ENCODE measurements at places on chromosomes 5 and 9. TPM values are rescaled to one million over a fixed set of nuclear protein-coding genes. Genes with fewer than 3 reads are reported as not detected.

DNA sequence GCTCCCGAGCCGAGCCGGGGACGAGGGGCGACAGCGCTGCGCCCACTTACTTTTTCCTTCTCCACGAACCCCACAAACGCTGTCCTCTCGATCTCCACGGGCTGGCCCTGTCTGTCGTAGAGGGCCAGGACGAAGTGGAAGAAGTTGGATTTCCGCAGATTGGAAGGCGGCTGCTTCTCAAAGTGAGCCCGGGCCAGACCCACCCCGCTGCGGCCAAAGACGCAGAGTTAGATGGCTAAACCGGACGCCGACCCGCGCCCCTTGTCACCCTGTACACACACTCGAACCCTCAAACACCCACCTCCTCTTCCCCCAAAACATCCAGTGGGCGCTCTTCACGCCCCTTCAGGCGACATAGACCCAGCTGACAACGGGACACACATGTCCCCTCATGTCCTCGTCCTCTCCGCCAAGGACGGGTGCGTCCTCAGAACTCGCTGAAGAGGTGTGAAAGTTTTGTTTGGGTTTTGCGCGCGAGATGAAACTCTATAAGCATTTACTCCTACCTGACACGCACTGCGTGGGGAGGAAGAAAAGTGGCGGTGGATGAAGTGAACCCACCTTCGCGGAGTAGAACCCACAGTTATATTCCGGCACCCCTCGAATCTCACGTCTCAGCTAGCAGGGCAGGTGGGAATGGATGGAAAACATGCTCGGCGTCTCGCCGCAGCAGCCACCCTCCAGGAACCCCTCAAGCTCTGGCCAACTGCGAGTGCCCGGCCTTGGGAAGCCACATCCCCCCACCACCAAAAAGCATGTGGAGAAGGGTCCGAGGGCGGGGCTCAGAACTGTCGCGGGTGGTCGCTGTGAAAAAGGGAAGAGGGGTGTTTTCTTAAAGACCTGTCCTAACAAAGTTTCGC lies 2.6 kb downstream of the EBF1 start:
- peaks cover 27% of the 10 kb centered on the region for H3K27me3 ChIP-seq
- peak overlapping the region; percentile 40 for H3K4me3 ChIP-seq
- H3K27ac ChIP-seq = peak overlapping the region; percentile 70
- no peak for DNase-seq

- no peak for DNase-seq
- H3K36me3 ChIP-seq = no peaks in the 10 kb centered on the region
- H3K4me3 ChIP-seq = no peak overlapping the region
Measured at GRCh38 chr5:7436521-7436920, 40.6 kb downstream of the ADCY2 start.

- no peaks in the 10 kb centered on the region for H3K4me1 ChIP-seq
- H3K27me3 ChIP-seq = no peaks in the 10 kb centered on the region
- H3K4me3 ChIP-seq = no peak overlapping the region
- DNase-seq = no peak
- no peak overlapping the region for H3K27ac ChIP-seq
- no peaks in the 10 kb centered on the region for H3K36me3 ChIP-seq
Measured at GRCh38 chr5:174773371-174773770, 49.0 kb downstream of the MSX2 start.

GRCh38 chr9:38652486-38652885 lies 32.1 kb upstream of the ANKRD18A start:
- H3K27me3 ChIP-seq = no peaks in the 10 kb centered on the region
- H3K4me1 ChIP-seq = no peaks in the 10 kb centered on the region
- no peak overlapping the region for H3K4me3 ChIP-seq
- no peaks in the 10 kb centered on the region for H3K36me3 ChIP-seq
- H3K27ac ChIP-seq = no peak overlapping the region

Gene RGS7BP
- 2.5 TPM for total RNA-seq

Data from Peyer's patch (tissue), 4 donors.